Skeletal muscle cell (primary cell): ENCODE measurements at places on chromosomes 4 and X.

DNA sequence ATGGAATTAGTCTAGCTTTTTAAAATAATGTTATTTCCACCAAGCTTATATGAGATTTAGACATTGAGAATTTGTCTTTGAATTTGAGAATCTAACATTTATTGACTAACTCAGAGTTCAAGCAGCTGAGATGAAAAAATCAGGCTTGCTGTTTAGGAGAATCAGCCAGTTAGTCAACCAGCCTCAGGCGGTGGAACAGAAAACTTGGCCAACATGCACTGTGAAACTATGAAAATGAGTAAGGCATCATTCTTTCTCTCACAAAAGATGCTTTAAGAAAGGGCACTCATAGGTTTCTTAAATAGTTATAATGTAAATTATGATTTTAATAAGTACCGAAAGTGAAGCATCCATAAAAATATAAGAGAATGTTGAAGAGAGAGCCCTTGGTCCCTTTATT, 84.2 kb downstream of the NFKB1 start:
- DNase-seq: no peak

GRCh38 chr4:87806520-87806919, 7.2 kb downstream of the IBSP start:
- no peak for DNase-seq

DNA sequence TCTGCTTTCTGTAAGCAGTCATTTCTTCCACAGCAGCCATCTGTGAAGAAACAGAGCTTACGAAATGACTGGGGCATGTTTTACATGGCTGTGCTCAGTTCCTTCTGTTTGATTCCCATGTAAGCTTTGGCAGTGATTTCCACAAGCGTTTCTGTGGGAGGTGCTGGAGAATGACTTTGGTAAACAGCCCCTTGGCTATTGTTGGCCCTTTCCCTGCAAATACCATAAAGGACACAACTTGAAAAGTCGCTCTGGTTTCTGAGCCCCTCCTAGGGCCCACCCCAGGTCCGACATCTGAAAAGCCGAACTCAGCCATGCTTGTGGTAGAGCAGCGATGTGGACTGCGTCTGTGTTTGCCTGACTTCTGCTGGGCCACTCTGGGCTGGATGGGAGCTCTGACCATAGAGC, 3.7 kb downstream of the LIMCH1 start:
- DNase-seq: no peak

- no peak for DNase-seq
These were observed 73.4 kb downstream of the RELL1 start for GRCh38 chr4:37612811-37613210.

- DNase-seq: no peak
These were observed 93.2 kb downstream of the ARSF start for GRCh38 chrX:3134316-3134945.

GRCh38 chr4:11286533-11286932, 142.2 kb downstream of the HS3ST1 start:
- no peak for DNase-seq

DNA sequence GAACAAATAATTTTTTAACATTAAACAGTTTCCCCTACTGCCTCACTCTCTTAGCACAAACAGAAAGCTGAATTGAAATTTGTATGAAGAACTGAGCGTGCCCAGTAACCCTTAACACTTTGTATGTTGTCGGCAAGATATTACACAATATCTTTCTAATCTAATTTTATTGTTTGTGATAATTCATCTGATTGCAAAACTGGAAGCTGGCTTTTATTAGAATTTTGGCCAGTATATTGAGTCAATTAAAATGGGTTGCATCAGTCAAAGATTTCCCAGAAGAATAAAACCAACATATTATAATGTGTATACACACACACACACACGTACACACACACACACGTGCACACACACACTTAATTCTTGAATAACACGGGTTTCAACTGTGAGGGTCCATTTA, 2332.1 kb downstream of the PCDH7 start:
- DNase-seq: no peak

- DNase-seq: no peak
These were observed 762.4 kb downstream of the DMD start for GRCh38 chrX:32448945-32449344.
